ENCODE measurements at places on chromosomes 7 and 10.

- no peak for DNase-seq
These were observed 6.5 kb upstream of the NANOS1 start for GRCh38 chr10:119022846-119023552.

GRCh38 chr10:103759100-103759781 lies 96.1 kb downstream of the SH3PXD2A start:
- no peak for DNase-seq

DNA sequence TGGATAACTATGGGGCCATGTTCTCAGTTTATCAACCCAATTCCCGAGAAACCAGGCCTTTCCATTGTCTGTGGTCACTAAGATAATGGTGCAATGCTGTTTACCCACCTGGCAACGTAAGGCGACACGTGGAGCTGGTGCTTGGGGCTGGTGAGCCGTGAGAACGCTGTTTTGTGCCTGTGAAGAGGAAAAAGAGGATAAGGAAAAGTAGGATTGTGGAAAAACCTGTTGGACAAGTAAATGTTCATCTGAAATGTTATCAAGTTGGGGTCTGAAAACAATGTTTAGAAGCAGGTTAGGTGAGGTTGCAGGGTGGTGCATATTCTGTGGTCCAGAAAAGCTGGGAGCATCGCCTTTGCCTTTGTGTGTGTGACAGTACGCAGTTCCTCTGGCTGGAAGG lies 88.5 kb downstream of the PPP1R17 start:
- DNase-seq: no peak

DNA sequence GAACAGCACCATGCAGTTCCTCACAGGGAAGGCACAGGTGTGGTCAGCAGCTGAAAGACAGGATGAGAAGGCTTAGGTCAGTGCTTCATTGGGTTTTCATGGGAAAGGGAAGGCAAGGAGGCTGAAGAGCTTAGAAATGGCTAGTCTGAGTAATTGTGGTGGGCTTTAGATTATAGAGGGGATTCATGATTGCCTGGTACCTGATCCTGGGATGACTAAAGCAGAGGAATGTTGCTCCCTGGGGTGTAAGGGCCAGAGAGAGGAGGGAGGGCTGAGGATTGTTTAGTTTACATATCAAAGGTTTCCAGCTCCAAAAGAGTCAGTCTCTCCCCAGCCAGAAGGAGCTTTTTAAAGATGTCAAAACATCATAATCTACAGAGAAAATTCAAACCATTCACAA lies 396.3 kb upstream of the POM121L12 start:
- no peak for DNase-seq

DNA sequence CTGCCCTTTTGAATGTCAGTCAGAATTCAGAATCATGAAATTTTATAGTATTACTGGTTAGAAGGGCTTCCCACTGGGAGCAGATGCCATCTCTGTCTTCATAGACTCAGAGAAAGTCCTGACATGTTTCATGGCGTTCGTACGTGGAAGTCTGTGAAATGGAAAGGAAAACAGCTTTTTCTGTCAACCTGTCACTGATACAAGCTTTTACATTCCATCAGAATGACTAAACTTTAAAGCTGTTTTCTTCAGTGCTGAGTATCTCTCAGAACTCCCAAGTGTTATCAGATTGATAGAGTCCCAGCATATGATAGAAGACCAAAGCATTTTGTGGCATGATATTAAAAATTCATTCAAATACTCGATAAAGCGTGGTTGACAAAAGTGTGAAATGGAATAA lies 726.7 kb upstream of the GALNT17 start:
- no peak for DNase-seq

DNA sequence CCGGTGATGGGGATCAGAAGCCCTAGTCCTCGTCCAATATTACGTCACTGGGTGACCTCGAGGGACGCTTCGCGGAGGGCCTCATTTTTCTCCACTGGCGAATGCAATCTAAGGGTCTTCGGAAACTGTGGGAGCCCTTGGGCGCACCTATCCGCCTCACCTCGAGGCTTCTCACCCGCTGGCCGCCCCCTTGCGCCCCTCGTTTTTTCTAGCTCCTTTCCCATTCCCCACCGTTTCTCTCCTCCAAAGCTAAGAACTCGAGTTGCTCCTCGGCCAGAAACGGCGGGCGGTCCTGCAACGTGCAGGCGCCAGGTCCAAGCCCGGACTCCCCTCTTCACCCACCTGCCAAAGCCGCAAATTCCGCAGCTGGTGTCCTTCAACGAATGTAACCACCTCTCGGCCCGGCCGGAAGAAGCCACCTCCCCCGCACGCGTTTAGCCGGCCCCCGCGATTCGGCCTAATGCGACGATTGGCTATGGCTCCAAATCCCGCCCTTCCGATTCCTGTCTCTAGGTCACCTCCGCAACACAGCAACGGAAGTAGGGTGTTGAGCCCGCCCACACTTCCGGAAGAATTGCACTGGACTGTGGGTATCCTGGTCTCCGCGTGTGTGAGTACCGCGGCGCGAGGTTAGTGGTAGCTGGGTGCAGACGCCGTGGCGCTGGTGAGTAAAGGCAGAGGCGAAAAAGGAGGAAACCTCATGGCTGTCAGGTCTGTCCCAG lies at the start of the genes ATP5MK and PDCD11:
Gene ATP5MK, minus strand, starts transcription at position 409 of the 722 bp plus-strand sequence. CDS start 4,018 bp downstream, outside the sequence.
Gene PDCD11, plus strand, starts transcription at position 560 of the 722 bp plus-strand sequence. CDS start 1,801 bp downstream, outside the sequence.
- peak; percentile 93 for DNase-seq

DNA sequence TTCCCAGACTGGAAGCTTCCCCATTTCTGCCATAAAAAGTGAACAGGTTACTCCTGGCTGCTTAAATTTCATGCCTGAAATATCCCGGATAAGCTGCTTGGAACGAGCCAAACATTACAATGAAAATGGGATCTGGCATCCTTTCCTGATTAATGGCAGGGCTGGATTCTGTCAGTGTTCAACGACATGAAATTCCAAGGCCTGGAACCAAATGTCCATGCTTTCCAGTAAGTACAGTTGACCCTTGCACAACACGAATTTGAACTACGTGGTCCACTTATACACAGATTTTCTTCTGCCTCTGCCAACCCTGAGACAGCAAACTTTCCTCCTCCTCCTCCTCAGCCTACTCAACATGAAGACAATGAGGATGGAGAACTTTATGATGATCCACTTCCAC lies 65.4 kb downstream of the SGMS1 start:
- DNase-seq: no peak

DNA sequence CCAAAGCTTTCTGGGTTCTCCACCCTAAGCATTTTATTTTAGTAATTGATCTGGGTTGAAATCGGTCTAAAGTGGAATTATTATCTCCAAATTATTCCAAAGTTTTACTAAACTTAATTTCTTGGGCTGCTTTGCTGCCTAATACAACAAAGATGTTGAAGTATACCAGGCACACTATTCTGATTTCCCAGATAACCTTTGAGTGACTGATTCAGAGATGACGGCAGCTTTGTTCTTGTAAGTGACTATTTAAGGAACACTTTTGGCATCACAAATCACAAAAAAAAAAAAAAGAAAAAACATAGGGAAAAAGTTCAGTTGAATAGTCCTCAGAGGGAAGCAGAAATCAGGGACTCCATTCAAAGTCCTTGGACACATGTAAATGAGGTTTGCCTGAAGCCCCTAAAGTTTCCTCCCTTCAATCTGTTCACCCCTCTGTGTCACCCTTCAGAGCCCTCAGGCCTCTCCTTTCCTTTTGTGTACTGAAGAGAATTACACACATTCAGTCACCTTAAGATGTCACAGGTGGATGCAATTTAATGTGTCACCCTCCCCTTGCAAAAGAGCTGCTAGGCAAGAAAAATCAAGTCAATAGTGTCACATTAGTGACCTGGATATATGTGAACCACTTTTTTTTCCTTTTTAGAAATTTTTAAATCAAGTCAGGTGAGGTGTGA lies 81.5 kb downstream of the RTKN2 start:
- no peak for DNase-seq

DNA sequence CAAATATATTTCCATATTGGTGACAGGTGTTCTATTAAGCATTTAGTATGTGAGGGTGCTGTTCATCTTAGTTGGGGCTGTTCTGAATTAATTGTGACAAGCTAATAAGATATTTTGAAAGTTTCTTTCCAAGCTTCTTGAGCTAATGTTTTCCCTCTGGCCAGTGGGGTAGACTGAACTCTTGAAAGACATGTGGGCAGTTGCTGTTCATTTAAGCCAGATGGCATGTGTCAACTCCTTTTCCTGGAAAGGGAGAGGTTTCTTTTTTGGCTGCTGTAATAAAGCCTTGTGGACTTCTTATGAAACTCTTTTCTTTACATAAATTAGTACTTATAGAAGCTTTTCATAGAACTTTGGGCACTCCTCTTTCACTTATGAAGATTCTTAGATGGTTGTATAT lies 21.7 kb downstream of the RAB18 start:
- DNase-seq: no peak

DNA sequence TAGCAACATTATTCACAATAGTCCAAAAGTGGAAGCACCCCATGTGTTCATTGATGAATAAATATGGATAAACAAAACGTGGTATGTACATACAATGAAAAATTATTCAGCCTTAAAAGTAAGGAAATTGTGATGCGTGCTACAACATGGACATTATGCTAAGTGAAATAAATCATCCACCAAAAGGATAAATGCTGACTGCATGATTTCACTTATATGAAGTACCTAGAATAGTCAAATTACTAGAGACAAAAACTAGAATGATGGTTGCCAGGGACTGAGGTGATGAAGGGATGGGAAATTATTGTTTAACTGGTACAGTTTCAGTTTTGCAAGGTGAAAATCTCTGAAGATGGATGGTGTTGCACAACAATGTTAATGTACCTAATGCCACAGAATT lies 56.6 kb downstream of the THSD7A start:
- no peak for DNase-seq

DNA sequence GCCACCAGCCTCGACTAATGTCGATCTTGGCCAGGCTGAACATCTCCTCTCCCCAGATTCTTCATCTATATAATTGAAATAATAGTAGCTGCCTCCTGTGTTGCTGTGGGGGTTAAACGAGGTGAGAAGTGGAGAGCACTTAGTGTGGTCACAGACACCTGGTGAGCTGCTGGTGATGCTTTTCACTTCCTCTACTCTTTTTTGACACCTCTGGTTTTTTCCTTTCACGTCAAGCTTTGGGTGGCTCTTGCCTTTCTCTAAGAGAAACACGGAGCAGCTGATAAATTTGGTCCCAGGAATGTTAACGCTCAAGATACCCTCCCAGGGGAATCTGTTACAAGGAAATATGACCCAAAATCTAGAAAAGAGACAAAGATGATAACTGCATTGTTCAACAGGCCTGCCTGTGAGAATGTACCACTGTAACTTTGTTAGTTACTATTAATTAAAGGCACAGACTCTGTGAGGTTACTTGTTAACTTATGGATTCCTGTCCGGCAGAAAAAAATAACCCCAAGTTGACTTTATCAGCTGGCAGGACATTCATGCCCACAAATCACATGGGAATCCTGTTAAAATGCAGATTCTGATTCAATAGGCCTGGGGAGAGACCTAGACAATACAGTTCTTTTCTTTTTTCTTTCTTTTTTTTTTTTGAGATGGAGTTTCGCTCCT lies 9.5 kb upstream of the NPFFR1 start:
- no peak for DNase-seq

DNA sequence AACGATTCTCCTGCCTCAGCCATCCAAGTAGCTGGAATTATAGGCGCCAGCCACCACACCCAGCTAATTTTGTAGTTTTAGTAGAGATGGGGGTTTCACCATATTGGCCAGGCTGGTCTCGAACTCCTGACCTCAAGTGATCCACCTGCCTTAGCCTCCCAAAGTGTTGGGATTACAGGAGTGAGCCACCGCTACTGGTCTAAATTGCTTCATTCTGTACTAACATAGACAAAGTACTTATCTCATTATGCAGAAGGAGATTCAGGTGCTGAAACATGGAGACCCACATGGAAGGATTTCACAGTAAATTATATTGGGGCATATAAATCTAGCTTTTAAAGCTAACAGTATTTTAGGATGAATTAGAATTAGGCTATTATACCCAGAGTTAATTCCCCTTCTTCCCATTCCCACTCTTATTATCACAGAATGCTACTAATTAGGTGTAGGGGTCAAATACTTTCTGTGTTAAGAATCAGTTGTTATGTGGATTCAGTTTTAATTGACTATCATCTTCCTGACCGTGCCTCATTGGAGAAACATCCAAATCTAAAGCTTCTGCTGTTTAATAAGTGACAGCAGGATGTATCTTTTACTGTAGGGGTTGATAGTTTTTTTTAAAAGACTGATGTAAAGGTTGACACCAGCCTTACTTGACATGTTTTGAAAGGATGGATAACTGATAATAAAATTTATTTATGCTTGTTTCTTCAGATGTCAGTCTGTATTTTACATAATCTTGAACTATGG lies 27.2 kb downstream of the ADK start:
- no peak for DNase-seq

- no peak for DNase-seq
These were observed 26.2 kb upstream of the CRHR2 start for GRCh38 chr7:30708412-30708811.

GRCh38 chr10:59830601-59831259 lies 75.6 kb downstream of the CCDC6 start:
- no peak for DNase-seq

DNA sequence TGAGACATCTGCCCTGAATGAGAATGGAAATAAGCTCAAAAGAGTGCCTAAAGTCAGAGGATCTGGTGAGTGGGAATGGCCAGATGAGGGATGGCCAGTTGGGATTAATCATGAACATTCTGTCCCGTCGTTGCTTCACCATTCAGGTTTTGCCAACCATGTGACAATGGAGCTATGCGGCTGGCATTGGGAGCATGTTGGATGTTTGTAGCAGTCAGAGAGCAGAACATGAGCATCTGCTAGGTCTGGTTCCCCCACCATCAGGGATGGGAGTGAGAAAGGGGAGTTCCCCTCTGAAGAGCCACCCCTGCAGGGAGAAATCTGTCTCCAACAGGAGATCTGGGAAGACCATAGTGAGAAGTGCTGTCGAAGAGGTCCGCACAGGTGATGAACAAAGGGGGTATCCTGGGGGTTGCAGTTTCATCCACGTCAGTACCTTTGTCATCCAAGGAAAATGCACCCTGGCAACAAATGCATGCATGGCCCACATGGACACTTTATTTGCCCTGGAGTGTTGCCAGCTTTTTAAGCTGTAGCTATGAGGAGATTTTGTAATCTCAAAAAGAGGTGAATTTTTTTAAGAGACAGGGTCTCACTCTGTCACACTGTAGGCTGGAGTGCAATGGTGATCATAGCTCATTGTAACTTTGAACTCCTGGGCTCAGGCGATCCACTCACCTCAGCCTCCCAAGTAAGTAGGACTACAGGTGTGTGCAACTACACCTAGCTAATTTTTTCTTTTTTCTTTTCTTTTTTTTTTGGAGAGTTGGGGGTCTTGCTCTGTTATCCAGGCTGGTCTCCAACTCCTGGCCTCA lies 190.2 kb downstream of the CAMK1D start:
- no peak for DNase-seq

DNA sequence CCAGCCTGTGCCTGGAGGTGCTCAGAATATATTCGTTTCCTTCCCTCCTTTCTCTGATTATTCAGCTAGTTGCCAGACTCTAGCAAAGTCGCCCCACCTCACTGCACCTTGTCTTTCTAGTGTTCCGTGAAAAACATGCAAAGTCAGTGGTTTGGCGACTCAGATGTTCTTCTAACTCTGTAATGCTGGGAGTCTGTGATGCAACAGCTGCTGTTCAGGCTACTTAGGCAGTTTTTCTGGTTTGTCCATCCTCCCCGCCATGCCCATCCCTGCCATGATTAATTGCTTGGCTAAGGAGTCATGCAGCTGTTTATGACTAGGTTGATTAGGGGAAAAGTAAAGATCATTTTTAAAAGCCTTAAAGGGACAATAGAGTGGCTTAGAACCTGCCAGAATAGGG lies 99.4 kb downstream of the MTPN start:
- DNase-seq: no peak

- no peak for DNase-seq
These were observed 56.6 kb downstream of the PAPSS2 start for GRCh38 chr10:87716348-87716670.
